ENCODE measurements at places on chromosomes 4 and X.

DNA sequence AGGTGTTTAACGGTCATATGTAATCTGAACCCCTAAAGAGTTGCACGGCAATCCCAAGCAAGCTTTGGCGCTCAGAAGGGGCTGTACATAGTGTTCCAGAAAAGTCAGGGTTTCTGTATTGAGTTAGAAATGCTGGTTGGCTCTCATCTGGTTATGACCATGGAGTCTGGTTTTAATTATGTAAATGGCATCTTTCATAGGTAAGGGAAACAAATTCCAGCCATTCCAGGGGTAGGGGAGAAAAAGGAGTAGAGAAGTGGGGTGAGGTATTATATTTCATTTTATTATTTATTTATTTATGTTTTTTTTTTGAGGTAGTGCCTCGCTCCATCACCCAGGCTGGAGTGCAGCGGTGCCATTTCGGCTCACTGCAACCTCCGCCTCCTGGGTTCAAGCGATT lies 15.9 kb downstream of the KLF3 start:
- DNase-seq, result no peak

- no peak for DNase-seq
Measured at GRCh38 chr4:14977830-14978229, 24.5 kb upstream of the CPEB2 start.

- DNase-seq, result no peak
Measured at GRCh38 chrX:49278081-49278480, 8.5 kb downstream of the PPP1R3F start.

- no peak for DNase-seq
Measured at GRCh38 chr4:80072228-80072743, 743 bp downstream of the ANTXR2 start.

- no peak for DNase-seq
Measured at GRCh38 chr4:145852256-145852839, 86.3 kb downstream of the ZNF827 start.

- no peak for DNase-seq
Measured at GRCh38 chrX:39998636-39999406, 98.9 kb downstream of the BCOR start.

DNA sequence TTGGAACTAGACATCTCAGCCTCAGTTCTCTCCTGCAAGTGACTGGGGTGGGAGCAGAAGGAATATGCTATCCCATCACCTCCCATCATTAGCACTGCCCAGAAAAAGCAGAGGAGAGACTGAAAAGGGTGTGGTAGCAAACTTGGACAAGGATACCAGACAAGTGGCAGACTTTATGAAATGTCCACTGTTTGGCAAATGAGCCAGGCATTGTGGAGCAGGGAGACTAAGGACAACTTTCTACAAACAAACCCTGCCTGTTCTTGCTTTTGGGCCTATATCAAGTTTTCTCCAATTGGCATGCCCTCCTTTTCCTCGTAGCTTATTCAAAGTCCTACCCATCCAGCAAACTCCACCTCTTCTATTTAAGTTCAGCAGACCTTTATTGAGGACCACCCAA lies 41.6 kb downstream of the ZCCHC12 start:
- no peak for DNase-seq

- no peak for DNase-seq
Measured at GRCh38 chrX:137118136-137118535, 84.3 kb upstream of the GPR101 start.

DNA sequence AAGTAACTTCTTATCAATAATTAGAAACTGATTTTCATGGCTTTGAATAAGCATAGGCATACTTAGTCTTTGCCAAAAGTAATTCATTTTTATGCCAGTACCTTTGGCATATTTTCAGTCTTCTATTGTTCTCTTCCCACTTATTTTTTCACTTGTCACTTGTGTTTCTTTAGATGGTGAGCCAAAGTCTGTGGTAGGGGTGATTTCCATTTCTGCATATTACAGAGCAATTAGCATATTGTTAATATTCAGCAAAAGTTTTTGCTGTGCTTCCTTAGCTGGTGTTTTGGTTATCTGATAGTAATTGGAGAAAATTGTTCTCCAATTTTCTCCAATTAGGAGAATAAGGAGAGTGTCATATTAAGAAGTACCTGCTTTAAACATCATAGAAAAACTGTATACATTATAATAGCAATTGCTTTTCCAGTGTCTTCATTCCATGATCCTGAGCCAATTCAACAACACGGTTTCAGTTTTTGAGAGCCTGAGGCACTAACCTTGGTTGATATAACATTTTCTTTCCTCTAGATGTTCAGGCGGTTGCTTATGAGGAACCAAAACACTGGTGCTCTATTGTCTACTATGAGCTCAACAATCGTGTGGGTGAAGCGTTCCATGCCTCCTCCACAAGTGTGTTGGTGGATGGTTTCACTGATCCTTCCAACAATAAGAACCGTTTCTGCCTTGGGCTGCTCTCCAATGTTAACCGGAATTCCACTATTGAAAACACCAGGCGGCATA lies 64.7 kb downstream of the SMAD1 start:
- DNase-seq, result no peak

- DNase-seq, result no peak
Measured at GRCh38 chr4:181549576-181550188, 693.5 kb upstream of the TENM3 start.

DNA sequence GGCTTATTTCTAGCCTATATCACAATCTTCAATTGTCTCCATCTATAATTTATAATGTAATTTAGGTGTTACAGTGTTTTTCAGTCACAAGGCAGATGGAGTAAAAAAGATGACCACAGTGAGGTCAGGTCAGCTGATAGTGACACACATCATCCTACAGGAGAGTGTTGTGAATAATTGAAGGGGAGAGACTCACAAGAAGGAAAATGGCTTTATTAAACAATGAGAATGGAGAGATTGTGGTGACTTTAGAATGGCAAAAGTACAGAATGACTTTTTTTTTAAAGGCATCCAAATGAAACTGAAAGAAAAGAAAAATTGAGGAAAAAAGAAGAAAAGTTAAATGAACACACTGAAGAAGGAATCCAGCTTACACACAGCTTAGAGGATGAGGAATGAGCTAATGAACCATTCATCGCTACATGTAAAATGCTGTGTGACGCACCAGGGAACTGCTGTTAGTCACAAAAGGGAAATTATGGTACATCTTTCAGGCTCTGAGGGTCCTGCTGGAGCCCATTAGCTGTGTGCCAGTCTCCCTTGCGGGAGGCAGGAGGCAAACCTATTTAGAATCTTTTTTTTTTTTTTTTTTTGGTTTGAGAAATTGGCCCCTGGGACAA lies 56.6 kb downstream of the SPRY1 start:
- DNase-seq, result no peak

DNA sequence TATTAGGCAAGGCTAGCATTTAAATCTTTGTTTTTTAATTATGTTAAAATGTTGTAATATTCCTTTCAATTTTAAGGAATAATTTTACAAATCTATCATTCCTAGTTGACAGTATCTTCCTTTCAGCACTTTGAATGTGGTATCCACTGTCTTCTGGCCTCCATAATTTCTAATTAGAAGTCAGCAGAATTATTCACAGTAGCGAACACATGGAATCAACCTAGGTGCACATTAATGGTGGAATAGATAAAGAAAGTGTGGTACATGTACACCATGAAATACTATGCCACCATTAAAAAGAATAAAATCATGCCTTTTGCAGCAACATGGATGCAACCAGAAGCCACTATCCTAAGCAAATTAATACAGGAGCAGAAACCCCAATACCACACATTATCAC lies 1887.8 kb downstream of the PCDH7 start:
- DNase-seq, result no peak
